ENCODE measurements at places on chromosomes 16 and 17.

DNA sequence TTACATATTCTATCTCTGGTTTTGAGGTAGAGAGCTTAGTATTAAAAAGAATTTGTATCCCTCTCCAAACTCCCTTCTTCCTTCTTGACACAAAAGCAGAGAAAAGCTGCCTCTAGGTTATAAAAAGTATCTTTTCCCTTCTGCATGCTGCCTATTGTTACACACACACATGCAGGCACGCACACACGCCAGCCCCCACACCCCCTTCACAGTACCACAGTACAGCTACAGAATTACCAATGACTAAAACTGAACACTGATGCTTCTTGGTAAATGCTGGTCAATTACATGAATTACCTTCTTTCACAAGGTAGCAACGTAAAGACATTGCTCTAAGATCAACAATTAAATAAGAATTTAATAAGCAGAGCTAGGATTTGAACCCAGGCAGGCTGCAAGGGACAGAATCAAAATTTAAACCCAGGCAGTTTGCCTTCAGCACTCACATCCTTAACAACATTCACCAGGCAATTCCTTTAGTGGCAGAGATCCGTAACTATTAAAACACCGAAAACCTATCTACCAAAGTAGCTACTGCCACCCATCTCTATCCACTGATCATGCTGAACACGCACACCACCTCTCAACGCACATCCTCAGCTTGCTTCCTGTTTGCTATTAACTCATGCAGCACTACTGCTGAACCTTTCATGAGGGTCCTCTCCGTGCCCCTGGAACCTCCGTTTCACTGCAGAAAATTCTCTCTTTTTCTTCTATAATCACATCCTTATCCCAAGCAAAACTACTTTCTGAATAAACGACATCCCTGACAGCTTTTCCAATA lies 37.8 kb downstream of the YWHAE start:
- no peak for DNase-seq

DNA sequence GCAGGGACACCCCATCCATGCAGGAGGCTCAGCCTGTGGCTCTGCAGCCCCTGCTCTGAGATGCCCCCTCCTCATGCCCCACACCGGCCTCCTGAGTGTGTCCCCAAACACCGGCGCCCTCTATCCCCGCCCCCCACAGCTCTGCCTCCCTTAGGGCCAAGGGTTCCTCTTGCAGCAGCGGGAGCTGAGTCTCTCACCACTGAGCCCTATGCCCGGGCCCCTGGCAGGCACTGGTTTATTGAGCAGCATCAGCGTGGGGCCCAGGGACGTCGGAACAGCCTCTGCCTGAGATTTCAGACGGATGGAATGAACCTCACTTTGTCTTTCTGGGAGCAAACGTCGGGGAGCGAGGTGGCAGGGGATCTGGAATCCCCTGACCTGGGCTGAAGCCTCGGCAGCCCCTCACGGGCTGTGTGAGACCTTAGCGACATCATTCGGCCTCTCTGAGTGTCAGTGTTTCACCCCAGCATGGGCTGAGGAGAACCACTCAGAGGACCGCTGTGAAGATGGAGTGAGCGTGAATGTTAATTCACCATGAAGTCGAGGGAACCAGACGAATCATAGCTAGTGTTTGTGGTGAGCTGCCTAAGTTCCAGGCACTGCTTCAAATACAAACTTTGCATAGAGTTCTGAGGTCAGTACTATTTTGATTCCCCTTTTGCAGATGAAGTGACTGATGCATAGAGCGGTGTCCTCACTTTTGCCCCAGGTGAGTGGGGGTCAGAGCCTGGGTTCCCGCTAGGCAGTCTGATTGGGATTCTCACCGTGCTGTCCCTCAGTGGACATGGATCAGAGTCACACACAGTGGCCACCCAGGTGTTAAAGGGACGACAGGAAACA lies 5.3 kb upstream of the C16orf74 start:
- DNase-seq = no peak

DNA sequence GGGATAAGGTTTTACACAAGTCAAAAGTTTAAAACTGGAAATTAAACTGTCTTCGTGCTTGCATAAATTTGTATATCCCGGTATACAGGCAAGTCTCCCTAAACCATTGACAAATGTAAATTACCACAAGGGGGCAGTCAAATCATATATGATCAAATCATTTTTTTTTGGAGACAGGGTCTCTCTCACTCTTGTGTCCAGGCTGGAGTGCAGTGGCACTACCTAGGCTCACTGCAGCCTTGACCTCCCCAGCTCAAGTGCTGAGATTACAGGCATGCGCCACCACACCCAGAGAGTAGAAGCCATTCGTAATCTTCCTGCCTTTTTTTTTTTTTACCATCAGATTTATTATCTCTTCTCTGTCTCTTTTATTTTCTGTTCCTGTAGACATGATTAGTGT lies 18.5 kb downstream of the TOP2A start:
- DNase-seq = peak; percentile 23

DNA sequence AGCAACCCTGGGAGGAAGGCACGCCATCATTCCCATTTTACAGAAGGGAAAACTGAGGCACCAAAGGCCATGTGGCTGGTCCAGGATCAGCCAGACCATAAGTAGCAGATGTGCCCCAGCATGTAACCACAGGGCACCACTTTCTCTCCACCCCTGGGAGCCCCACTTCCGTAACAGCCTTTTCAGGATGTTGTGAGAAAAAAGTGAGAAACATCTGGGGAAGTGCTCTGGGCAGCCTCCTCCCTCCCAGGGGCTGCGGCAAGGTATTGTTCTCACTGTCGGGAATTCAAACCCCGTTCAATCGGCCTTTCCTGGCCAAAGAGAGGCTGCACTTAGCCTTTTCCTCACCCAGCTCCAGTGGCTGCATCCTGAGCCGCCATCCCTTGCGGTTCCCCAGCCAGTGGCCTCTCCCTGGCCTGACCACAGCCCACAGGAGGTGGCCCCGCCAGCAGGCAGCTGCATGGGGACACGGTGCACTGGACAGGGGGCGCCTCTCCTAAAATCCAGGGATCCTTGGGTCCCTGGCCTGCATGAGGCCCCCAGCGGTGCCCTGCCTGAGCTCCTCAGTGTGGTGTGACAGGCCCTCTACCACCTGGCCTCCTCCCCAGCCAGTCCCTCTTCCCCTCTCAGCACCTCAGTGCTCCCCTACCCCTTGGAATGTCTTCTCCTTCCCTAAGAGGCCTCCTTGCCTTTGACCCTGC lies 5.7 kb upstream of the CDH5 start:
- no peak for DNase-seq

DNA sequence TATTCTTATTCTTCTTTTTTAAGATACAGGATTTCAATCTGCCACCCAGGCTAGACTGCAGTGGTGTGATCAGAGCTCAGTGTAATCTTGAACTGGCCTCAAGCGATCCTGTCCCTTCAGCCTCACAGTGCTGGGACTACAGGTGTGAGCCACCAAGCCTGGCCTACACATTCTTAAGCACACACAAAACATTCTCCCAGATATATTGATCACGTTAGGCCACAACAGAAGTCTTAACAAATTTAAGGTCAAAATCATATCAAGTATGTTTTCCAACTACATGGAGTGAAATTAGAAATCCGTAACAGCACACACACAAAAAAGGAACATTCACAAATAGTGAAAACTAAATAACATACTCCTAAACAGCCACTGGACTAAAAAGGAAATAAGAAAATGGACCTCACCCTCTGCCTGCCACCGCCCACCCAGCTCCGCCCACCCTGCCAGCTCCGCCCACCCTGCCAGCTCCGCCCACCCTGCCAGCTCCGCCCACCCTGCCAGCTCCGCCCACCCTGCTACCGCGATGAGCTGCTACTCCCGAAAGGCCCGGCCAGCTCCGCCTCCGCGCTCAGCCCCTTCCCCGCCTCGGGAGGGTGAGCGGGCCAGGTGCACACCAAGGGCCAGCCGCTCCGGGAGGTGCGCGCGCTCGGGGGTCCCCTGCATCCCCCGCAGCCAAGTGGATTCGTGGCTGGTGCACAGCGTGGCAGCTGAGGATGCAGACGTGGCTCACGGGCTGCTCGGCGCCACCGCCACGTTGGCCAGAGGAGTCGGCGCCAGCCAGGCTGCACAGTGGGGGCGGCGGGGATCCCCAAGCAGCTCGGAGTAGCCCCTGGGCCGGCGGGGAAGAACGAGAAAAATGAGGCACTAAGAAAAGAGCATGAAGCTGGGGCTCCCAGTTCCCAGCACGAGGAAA lies 41.2 kb downstream of the C16orf87 start:
- peak; percentile 14 for DNase-seq

DNA sequence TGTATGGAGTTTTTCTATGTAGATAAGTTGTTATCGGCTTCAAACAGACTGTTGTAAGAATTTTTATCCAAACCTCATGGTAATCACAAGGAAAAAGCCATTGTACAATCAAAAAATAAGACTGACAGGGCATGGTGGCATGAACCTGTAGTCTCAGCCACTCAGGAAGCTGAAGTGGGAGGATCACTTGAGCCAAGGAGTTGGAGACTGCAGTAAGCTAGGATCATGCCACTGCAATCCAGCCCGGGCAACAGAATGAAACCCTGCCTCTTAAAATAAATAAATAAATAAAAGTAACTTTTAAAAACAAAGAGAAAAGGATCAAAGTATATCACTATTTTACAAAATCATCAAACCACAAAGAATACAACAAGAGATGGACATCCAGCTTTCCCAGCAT lies 14.4 kb downstream of the OR1A1 start:
- no peak for DNase-seq

DNA sequence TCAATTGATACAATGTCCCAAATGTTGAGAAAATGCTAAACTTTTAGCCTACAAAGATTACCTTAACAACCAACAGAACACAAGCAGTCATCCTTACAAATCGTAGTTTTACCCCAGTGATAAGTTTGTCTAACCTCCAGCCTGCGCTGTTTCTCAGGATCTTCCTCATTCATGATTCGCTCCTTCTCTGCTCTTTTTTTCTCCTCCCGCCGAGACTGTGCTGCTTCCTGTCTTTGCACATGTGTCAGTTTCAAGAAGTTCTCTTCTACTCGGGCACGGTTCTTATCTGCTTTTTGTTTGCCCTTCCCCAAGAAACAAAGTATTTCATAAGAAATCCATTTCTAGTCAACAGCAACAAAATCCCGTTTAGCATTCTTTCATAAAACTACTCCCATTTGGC lies 10.2 kb upstream of the STRADA start:
- DNase-seq = no peak

- DNase-seq = no peak
Observed at GRCh38 chr16:9177861-9178260, 86.4 kb downstream of the HAPSTR1 start.

GRCh38 chr16:27436065-27436464 lies 34.1 kb downstream of the IL21R start:
- DNase-seq = no peak

GRCh38 chr17:31397256-31397939 lies 5.9 kb downstream of the RAB11FIP4 start:
- no peak for DNase-seq
